ENCODE measurements at places on chromosomes 2 and 18. TPM values are rescaled to one million over a fixed set of nuclear protein-coding genes. Genes with fewer than 3 reads are reported as not detected.

The CFAP53 gene
- total RNA-seq, result 1.4 TPM

The CXXC1 gene
- total RNA-seq, result 39.8 TPM

The ATIC gene
- 18.6 TPM for total RNA-seq

The CYP26B1 gene
- total RNA-seq, result 3.1 TPM

The EVX2 gene
- total RNA-seq, result not detected

The CD207 gene
- not detected for total RNA-seq

The CFAP65 gene
- total RNA-seq, result 0.16 TPM

The NT5DC4 gene
- not detected for total RNA-seq

The CCL20 gene
- not detected for total RNA-seq

The LRRTM1 gene
- 11.9 TPM for total RNA-seq

The C1QL2 gene
- total RNA-seq, result 1.6 TPM

The CDK5R2 gene
- 6.2 TPM for total RNA-seq

The ALPI gene
- not detected for total RNA-seq

The IL36B gene
- not detected for total RNA-seq

The ATRAID gene
- 43.7 TPM for total RNA-seq

The GALNT13 gene
- 28.4 TPM for total RNA-seq

The DNAJC5G gene
- total RNA-seq, result not detected

The IL36A gene
- not detected for total RNA-seq

The GALNT14 gene
- total RNA-seq, result 4.7 TPM

The NEU2 gene
- total RNA-seq, result not detected

The PROKR1 gene
- total RNA-seq, result 2.0 TPM

The SP140 gene
- 1.1 TPM for total RNA-seq

The SCN3A gene
- total RNA-seq, result 315 TPM

The FAM237A gene
- total RNA-seq, result not detected

The DPP10 gene
- 76.7 TPM for total RNA-seq

The TXNDC9 gene
- total RNA-seq, result 55.1 TPM

The CYS1 gene
- total RNA-seq, result 2.0 TPM

The LRRTM4 gene
- total RNA-seq, result 106 TPM

The CXCR1 gene
- total RNA-seq, result not detected
